ENCODE measurements at places on chromosomes 11 and 22.

- no peak for DNase-seq
These were observed 373.9 kb downstream of the BRD1 start for GRCh38 chr22:49453771-49454170.

DNA sequence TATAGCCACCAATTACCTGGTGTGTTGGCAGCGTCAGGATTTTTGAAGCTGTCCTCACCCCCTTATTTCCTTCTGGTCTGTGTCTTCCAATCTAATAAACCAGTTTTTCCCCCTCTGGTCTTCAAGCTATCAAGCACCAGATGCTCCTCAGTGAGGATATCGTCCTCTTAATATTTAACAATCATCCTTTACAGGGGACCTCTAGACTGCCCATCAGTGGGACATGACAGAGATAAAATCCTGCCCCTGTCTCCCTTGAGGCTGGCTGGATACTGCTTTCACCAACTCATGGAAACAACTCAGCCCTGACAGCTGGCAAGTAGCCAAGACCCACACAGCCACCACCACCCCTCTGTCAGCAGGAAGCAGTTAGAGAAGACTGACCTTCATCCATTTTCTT lies 421.0 kb upstream of the API5 start:
- no peak for DNase-seq

DNA sequence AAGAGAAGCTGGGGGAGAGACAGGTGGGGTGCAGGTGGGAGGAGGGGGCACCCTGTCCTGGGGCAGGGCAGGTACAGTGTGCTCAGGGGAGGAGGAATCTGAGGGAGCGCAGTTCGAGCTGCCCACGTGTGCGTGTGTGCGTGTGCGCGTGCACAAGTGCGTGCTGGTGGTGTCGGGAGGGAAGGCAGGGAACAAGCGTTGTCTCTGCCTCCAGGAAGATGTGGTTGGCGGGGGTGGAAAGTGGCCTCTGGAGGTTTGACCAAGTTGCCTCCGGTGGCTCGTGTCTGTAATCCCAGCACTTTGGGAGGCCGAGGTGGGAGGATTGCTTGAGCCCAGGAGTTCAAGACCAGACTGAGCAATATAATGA lies 49.9 kb upstream of the THY1 start:
- no peak for DNase-seq

DNA sequence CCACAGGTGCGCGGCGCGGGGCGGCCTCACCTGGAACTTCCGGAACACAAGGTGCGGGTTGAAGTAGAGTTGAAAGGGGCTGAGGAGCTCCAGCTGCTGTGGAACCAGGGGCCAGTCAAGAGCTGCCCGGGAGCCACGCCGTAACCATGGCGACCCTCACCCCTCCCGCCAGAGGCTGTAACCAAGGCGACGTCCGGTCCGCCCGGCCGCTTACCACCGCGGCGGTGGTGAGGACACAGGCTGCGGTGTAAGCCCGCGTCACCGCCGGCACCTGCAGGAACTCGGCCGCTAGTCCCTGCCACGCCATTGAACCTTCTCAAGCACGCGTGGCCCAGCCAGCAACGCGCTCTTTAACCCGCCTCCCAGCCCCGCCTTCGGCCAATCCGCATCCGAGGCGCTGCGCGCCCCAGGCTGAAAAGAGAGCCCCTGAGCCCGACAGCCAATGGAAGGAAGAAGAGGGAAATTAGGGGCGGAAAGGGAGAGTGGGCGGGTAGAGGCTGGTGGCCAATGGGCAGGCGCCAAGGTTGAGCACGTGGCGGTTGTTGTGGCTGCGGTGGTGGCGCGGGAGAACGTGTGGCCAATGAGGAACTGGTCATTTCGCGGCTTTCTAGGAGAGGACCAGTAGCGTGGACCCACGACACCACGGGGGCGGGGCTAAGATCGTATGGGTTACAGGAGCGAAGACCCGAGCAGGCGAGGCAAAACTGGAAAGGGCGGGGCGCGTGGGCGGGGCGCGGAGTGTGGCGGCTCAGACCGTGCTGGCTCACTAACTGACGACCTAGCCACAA lies at the start of gene DERL3:
TSS of gene DERL3 (minus strand) at position 326 of the 788 bp plus-strand sequence. CDS start at position 307, 19 bp downstream.
- DNase-seq = peak; percentile 99

DNA sequence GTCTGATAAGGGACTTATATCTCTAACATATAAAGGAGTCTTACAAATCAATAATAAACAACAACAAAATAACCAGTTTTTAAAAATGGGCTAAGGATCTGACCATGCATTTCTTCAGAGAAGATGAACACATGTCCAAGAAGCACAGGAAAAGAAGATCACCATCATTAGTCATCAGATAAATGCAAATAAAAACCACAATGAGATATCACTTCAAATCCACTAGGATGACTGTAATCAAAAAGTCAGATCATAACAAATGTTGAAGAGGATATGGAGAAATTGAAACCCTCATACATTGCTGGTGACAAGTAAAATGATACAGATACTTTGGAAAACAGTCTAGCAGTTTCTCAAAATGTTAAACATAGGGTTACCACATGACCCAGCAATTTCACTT lies 61.2 kb upstream of the MYOD1 start:
- DNase-seq = no peak

DNA sequence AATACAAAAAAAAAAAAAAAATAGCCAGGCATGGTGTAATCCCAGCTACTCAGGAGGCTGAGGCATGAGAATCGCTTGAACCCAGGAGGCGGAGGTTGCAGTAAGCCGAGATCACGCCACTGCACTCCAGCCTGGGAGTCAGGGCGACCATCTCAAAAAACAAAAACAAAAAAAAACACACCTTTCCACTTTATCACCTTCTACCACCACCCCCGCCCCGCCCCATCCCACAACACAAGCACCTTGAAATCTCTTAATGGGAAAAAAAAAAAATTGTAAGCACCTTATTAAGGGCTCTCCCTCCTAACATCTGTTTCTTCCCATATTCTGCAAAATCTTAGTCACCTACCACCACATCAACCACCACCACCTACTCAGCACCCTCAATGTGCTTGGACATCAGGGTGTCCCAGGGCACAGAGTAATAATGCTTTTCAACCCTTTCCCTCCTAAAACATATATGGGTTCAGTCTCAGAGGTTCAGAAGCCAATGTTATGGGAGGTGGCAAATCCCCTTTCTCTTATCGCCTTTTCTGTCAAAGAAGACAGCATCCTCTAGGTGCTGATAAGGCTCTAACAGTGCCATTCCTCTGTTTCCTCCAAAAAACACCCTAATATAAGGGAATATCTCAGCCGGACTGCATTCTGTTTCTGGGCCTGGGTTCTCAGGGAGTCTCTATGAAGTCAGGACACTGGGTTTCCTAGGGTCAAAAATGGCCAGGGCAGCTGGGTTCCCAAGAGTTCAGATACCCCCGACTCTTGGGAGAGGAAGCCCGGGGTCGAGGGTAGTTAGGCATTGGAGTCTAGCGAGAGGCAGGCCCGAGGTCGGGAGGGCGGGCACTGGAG lies 718 bp downstream of the INTS5 start:
- DNase-seq = no peak

- DNase-seq = no peak
These were observed 25.1 kb downstream of the RTN4RL2 start for GRCh38 chr11:57485217-57485990.

GRCh38 chr22:33051960-33052839 lies 6.0 kb downstream of the SYN3 start:
- DNase-seq = no peak

- DNase-seq = peak; percentile 58
These were observed 22.7 kb upstream of the GRAMD1B start for GRCh38 chr11:123407130-123407995.

DNA sequence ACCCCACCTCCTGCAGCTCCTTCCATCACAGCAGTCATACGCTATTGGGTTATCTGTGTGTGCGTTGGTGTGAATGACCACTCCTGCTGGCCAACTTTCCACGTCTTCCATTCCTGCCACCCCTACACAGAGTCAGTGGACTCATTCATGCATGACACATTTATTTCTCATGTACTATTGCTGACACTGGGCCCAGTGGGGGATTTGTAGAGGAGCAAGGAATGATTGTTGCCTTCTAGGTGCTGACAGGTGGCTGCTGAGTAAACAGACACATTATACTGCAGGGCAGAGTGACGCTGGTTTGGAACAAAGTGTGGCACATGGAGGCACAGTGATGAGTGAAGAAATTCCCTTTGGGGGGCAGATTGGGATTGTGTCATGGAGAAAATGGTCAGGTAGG lies 113.9 kb downstream of the CCDC81 start:
- DNase-seq = no peak

GRCh38 chr11:10592331-10592730 lies 23.9 kb upstream of the LYVE1 start:
- no peak for DNase-seq

- DNase-seq = no peak
These were observed 40.2 kb downstream of the EP300 start for GRCh38 chr22:41132550-41132949.

Data from activated T-cell treated with anti-CD3 and anti-CD28 coated beads, Interleukin-2, amount 50 U/mL, for 48 hours (primary cell).